ENCODE measurements at places on chromosomes 7 and 10. TPM values are rescaled to one million over a fixed set of nuclear protein-coding genes. Genes with fewer than 3 reads are reported as not detected.

Gene LIPJ
- polyA plus RNA-seq, result not detected

Gene OR2A1
- polyA plus RNA-seq, result 1.6 TPM

Gene CYTH3
- polyA plus RNA-seq, result 5.9 TPM

Gene NACAD
- polyA plus RNA-seq, result 4.9 TPM

Gene NKX1-2
- polyA plus RNA-seq, result 9.4 TPM

Gene AMZ1
- polyA plus RNA-seq, result 2.0 TPM

Gene ANKRD26
- polyA plus RNA-seq, result 23.1 TPM

Gene SEMA3C
- 0.40 TPM for polyA plus RNA-seq

Gene ACTL6B
- polyA plus RNA-seq, result 2.5 TPM

Gene MYO3A
- 1.3 TPM for polyA plus RNA-seq

Gene CPA2
- polyA plus RNA-seq, result not detected

Gene STK31
- 0.55 TPM for polyA plus RNA-seq

All from GM23338 (cell line).